ENCODE measurements at places on chromosomes 5 and 9.

DNA sequence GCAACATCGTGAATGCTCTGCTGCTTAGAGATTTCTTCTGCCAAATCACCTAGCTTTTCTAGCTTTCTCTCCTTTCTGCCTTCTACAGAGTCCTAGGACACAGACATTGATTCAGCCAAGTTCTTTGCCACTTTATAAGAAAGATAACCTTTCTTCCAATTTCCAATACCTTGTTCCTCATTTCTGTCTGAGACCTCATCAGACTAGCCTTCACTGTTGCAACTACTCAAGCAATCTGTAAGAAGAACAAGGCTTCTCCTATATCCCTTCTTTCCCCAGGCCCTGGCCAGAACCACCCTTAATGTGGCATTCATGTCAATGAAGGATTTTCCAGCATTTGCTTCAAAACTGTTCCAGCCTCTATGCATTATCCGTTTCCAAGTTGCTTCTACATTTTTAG, 24.3 kb downstream of the FBXO10 start:
- DNase-seq = no peak

DNA sequence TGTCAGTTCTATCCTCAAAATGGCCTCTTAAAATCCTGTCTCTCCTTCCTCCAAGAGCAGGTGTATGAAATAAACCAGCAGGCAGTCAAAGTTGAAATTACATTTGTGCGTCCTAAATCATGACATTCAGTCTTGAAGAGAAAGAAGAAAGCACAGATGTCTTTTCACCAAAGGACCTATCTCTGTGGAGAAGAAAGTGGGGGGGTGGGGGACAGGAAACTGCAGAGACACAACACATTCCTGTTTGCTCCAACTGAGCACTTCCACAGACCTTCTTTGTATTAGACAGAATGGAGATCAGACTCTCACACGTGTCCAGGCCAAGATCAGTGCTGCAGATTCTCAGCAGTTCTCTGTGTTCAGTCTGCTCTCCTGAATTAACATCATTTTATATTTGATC, 471.9 kb upstream of the RGMB start:
- DNase-seq = no peak

GRCh38 chr9:4126996-4127395, 172.9 kb downstream of the GLIS3 start:
- no peak for DNase-seq

DNA sequence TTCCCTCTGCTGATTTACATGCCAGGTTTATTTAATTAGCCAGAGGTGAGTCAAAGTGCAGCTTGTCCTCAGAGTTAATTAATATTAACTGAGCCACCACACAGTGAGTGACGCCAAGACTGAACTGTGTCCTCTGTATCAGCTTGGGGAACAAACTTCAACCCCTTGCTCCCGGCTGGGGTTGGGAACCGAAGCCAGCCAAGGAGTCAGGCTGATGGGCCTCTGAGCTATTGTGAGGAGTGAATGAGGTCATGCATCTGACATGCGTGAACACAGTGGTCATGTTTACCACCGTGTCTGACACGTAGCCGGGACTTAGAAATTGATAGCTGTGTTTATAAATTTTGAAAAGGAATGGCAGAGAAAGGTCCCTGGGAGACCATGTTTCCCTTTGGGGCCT, 17.1 kb downstream of the IGIP start:
- DNase-seq = no peak

GRCh38 chr5:172586125-172587060, 54.7 kb upstream of the NEURL1B start:
- no peak for DNase-seq

GRCh38 chr9:76023715-76024195, 133.3 kb downstream of the PCSK5 start:
- no peak for DNase-seq

DNA sequence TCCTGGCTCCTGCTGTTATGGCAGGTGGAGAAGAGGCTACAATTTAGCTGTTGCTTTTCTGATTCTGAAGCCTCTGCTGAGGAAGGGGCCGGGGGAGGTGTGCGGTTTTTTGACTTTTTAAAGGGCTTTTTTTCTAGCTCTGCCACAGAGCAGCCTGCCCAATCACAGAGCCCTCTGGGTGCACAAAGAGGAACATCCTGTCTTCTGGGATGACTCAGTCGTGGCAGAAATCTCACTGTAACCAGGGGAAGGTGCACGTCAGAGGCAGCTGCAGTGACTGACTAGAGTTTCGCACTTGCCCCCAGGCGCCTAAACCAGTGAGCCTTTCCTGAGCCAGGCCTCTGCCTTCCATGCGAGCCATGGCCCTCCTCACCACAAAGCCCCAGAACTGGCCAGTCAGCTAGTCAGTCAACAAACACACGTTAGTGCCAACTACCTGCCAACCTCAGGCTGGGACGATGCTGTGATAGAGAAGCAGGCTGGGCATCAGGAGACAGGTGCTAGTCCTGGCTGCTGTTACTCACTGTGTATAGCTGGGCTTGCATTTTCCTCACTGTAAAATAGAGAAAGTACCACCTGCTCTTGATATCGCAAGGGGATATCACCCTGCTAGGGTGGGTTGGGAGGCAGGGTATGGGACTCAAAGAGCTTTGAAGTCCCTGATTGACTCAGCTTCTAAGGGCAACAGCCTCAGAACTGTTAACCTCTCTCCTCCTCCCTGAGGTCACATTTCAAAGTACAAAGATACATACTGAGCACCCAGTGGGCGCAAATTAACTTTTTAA, 2.2 kb downstream of the AKNA start:
- DNase-seq = no peak

GRCh38 chr9:114386886-114387679, 699 bp downstream of the AKNA start:
- no peak for DNase-seq

DNA sequence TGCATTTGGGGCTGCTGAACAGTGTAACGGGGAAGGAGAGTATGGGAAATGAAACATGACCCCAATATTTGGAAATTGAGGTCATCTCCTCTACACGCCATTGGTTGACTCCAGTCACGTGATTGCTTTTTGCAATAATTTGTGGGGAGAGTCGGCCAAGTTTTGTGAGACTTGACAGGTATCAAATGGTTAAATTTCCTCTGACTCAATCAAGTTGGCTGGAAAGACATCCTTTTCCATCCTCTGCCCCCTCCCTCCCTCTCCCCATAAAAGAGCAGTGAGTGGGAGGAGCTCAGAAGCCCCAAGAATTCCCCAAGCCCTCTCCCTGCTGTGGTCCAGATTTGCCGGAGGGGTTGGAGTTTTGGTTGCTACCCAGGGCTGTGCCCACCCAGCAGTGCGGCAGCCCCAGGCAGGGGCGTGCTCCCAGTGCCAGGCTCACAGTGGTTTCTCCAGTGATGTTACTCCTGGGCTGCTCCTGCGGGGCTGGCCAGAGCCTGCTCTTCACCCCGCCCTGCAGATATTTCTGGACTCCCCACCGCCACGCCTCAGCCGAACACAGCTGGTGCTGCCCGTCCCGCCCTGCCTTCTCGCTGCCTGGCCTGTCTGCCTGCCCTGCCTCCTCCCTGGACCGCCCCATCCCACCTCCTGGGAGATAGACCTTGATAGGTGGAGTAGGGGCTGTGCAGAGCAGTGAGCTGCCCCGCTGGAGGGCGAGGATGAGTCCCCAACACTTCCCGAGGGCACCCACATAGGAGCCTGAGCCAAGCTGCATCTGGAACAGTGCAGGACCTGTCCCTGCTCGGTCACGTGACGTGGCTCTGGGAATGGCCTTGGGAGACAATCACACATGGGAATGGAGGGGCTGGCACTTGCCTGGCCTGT, 3.4 kb downstream of the COL5A1 start:
- no peak for DNase-seq

All from type B pancreatic cell (in vitro differentiated cells).